ENCODE measurements at places on chromosomes 16 and 17.

GRCh38 chr16:2335286-2335895 is 5.1 kb downstream of the ABCA3 start:
- no peak for DNase-seq

- DNase-seq: no peak
These were observed 59.5 kb downstream of the USP22 start for GRCh38 chr17:20983359-20983637.

- no peak for DNase-seq
These were observed 396.2 kb upstream of the XYLT1 start for GRCh38 chr16:17866996-17867395.

- DNase-seq: no peak
These were observed 13.5 kb downstream of the COX6A2 start for GRCh38 chr16:31414706-31415105.

- DNase-seq: no peak
These were observed 21.5 kb downstream of the CFAP20 start for GRCh38 chr16:58107709-58108108.
